Renal pelvis (tissue), 12 donors: ENCODE measurements at places on chromosomes 7 and 10.

DNA sequence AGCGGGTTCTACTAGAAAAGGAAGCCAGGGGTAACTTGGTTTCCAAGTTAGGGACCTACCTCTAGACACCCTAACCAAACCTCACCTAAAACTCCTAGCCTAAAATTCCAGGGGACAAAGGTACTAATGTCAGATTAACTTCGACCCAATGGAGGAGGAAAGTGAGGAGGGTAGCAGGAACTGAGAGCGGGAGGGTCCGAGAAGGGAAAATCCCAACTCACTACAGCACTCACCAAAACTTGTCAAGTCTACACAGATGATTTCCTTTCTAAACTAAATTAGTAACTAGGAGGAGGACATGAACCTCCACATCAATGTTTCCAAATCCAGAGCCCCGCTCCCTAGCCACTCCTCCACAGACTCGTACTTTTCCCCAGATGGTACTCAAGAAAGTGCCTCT, 22.6 kb downstream of the CHCHD3 start:
- DNase-seq: no peak

- DNase-seq: no peak
Measured at GRCh38 chr7:151551820-151552219, 32.1 kb upstream of the RHEB start.

- no peak for DNase-seq
Measured at GRCh38 chr10:127092916-127093315, 103.5 kb downstream of the INSYN2A start.

GRCh38 chr10:306007-306674, 170.9 kb downstream of the ZMYND11 start:
- no peak for DNase-seq

DNA sequence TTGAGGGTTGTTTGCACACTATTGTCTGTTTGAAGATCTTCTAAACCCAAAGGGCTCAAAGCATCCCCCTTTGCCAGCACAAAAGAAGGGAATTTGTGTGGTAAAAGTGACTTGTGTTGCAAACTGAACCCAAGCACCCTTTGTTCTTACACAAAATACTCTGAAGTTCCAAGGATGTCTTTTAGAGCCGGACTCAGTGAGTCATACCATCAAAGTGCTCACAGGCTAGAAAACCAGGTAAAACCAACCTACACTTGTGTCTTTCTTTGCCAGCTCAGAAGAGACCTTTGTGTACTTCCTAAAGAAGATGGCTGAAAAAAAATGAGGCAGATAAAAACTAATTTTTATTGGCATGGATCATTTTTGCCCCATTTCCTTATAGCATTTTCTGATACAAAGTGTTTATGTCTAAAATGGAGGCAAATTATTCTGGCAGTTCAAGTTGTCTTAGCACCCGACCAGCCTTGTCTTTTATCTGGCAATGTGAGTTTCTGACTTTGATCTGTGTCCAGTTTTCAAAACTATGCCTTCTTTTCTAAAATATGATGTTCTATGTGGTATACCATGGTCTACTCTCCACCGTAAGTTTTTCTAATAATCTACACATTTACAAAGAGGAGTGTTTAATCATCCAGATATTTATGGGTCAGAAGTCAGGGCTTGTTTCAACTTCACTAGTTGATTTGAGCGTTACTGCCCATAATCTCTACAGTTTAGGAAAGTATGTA, 128.4 kb upstream of the FZD1 start:
- no peak for DNase-seq

- DNase-seq: no peak
Measured at GRCh38 chr7:138137423-138138171, 61.3 kb downstream of the AKR1D1 start.

GRCh38 chr7:67912437-67912836, 915.8 kb downstream of the TYW1 start:
- no peak for DNase-seq

GRCh38 chr7:50610521-50611277, 45.5 kb upstream of the DDC start:
- DNase-seq: no peak
